Fibroblast of villous mesenchyme (primary cell): ENCODE measurements at places on chromosomes 3 and 15. TPM values are rescaled to one million over a fixed set of nuclear protein-coding genes. Genes with fewer than 3 reads are reported as not detected.

DNA sequence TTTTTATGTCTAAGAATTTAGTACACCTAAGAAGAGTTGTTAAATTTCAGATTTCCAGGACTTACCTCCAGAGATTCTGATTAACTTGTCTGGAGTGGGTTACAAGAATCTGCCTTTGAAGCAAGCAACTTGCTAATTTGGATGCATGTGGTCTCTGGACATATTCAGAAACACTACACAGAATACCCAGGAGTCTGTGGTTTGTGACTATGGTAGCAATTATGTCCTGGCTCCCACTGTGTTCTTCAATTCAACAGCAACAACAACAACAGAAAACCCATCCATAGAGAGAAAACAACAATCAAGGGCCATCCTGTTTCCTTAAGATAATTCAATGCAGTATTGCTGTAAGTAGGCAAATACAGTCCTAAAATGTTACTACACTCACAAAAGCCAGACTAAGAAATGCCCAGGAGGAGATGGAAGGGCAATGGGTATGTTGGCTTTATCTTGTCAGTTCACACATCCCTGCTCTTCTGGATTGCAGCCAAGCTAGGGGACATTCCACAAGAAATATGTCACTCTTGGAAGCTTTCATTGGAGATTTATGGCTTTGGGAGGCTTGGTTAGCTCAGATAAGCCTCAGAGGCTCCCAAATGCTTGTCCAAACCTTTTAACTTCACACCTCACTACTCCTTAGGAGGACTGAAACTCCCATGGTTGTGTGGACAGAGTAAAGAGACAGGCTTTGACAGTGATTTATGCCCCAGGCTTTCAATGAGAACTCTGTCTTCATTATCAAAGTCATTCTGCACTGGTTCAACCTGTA lies 99.4 kb upstream of the MRPL3 start:
- no peak for DNase-seq

- DNase-seq = no peak
Measured at GRCh38 chr15:46301291-46301690, 666.5 kb downstream of the SQOR start.

DNA sequence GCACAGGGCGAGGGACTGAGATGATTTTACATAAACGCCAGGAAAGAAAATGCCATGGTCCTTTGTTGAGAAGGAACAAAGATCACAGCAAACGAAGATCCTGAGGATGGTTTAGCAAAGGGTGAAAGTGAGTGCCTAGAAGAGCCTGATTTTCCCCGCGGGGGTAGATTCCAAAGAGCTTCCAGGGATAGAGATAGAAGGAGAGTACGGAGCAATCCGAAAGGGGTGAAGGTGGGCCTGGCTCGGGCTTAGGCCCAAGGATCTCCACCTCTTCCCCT lies 977 bp downstream of the CDC25A start:
- no peak for DNase-seq

- DNase-seq = peak; percentile 63
Measured at GRCh38 chr3:58924578-58924977, 125.2 kb downstream of the CFAP20DC start.

DNA sequence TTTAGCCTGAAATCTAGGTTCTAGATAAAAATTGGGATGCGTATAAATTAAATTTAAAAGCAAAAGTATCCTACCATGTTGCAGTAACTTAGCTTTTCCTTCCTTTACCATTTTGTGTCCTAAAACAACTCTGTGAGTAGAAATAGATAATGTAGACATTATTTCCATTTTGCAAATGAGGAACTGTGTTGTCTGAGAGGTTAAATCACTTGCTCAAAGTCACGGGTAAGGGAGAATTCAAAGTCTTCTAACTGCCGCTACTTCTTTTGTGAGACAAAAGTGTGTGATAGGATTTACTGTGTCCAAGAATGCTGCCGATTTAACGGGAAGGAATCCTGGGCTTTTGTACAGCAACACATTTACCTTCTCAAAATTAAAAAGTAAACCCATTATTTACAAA lies 40.7 kb downstream of the MYO1E start:
- DNase-seq = no peak

- no peak for DNase-seq
Measured at GRCh38 chr15:81176291-81176893, 20.3 kb upstream of the IL16 start.

GRCh38 chr3:48478626-48479555 lies 25.1 kb downstream of the SHISA5 start:
- no peak for DNase-seq

DNA sequence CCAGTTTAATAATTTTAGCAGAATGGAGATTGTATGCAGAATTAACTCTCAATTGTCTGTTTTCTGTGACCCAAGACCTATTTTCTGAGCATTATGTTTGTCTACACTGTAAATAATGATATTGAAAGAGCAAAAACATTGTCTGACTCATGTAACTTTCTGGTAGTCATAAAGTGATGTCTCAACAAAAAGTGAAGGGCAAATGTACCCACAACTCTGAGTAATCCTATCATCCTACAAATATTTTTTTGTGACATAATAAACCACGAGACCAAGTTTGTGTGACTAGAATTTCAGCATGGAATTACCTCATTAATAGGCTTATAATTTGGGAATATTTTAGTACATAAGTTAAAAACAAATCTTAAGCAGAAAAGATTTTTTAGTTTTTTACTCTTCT lies 15.4 kb upstream of the ABHD10 start:
- DNase-seq = peak; percentile 85

- DNase-seq = no peak
Measured at GRCh38 chr15:99449514-99449913, 116.3 kb upstream of the MEF2A start.

Gene GOLGA8Q
- total RNA-seq = 0.43 and 0.97 TPM in 2 replicates

Gene TAGLN3
- total RNA-seq = under 0.01 TPM in 1 of 2 replicates, not detected in the other

Gene IL17RD
- 0.64 and 0.86 TPM in 2 replicates for total RNA-seq

Gene CRYGS
- 0.86 and 1.6 TPM in 2 replicates for total RNA-seq

Gene PLA1A
- total RNA-seq = not detected in 2 replicates

Gene MON1A
- total RNA-seq = 9.7 and 12.1 TPM in 2 replicates
